GM23338 (cell line): ENCODE measurements at places on chromosomes 16 and 17.

- no peak for DNase-seq
These were observed 21.5 kb downstream of the SMTNL2 start for GRCh38 chr17:4605826-4606225.

- no peak for DNase-seq
These were observed 6.1 kb downstream of the DNAI2 start for GRCh38 chr17:74280093-74280513.

GRCh38 chr17:78925662-78926555 lies 722 bp upstream of the TIMP2 start:
- peak; percentile 61 for DNase-seq

DNA sequence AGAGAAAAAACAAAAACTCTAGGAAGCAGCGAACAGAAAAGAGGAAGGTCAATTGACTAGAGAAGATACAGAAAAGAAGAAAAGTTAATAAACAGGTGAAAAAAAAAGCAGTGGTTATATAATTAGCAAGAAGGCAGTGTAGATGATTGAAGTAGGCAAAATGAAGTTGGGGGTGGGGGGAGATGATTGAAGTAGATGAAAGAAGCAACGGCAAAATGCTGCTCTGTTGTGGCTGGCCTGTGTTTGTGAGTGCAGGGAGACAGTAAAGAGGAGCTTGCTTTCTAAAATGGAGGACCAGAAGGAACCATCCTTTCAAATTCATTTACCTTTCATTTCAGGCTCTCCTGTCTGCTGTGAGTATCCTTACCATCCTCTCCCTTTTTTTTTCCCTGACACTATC lies 3.6 kb downstream of the EVI2B start:
- DNase-seq, result no peak

- no peak for DNase-seq
These were observed 146.4 kb upstream of the CHMP6 start for GRCh38 chr17:80845069-80845862.

DNA sequence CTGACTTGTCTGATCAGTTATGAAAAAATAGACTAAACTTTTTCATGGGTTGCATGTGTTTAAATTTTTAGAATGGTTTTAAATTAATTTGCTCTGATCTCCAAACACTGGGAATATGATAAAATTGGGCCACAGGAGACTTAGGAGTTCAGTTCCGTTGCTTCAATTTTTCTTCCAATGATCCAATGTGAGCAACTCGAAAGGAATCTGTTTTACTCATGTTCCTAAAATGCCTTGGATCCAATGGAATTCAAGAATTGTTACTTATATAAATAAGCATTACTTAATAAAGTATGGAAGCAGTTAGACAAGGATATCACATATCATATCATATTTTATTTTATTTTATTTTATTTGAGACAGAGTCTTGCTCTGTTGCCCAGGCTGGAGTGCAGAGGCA lies 56.0 kb upstream of the NACA2 start:
- no peak for DNase-seq

- no peak for DNase-seq
These were observed 54.6 kb upstream of the TNRC6A start for GRCh38 chr16:24674877-24675276.

DNA sequence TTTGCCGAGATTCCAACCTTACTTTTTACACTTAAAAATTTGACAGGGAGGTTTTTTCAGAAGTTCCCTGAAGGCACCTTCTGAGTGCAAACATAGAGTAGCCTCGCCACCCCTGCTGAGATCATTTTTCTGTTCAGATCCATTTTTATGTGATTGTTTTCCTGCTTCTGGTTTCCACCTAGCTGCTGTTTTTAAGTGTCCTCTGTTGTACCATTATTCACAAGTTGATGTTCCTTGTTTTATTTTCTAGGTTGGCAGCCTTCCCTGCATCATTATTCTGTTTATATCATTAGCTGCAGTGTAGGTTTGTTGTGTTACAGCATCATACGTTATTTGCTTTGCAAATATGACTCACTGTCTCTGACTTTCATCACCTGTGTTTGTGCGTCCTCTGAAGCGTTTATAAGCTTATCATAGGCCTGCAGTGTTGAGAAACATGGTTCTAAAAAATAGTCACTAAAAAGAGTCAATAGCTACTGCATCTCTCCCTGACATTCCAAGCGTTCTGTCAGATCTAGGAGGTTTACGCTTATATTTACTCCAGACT lies 116.9 kb upstream of the CLEC3A start:
- DNase-seq, result no peak

DNA sequence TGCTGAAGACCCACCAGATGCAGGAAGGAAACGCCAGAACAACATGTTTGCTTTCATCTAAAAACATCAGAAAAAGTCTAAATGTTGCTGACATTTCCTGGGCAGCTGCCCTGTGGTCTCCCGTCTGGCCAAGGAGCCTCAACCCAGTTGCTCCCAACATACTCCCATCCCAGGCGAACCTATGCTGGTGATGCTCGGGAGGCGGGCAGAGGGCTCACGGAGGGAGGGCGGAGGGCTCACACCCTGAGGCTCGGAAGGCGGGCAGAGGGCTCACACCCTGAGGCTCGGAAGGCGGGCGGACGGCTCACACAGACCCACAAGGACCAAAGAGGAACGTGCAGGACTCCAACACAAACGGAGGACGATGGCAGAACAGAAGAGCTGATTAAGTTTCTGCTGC lies 135.4 kb downstream of the ANKRD11 start:
- DNase-seq, result no peak

DNA sequence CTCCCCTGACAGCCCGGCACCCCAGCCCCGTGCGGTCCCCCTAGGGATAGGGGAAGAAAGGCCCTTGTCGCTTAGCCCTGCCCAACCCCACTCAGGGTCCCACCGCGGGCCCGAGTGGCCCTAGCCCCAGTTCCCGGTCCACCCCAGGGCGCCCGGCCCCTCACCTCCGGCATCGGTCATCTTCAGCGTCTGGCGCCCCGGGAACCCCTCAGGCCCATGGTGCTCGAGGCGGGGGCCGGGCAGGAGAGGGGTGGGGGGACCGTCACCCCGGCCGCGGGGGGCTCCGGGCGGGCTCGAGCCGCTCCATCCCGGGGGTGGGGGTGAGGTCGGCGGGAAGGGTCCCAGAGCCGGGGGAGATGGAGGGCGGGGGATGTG lies 620 bp downstream of the SAMD14 start:
- DNase-seq, result no peak

DNA sequence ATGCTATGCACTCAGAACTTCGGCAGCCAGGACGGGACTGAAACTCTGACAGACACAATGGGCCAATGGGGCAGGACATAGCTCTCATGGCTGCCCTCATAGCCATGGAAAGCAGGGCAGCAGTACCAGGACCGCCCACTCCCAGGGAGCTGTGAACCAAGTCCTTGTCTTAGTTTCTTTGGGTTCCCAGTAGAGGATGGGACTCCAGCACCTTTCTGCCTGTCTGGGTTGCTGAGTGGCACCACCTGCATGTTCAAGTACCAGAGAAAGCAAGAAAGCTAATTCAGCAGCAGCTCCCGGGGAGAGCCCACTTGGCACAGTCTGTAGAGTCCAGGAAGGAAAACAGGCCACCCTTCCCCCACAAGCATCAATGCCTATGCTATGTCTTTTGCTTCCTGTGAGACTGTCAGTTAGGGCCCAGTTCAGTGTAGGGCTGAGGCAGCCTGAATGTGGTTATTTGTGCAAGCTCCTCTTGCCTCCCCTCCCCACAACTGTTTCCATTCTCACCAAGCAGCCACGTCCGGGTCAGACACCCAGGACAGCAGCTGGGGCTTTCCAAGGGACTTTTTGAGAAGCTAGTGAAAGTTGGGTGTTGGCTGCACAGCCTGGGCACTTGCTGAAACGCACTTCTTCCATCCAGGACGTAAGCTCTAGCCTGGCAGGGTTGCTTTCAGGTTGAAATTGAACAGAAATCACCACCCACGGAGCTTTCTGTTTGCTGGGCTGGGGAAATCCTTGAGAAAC lies 7.8 kb downstream of the SUPT4H1 start:
- DNase-seq, result no peak

- DNase-seq, result no peak
These were observed 7.0 kb upstream of the CDC42EP4 start for GRCh38 chr17:73318836-73319235.

GRCh38 chr16:12769525-12769924 lies 34.2 kb downstream of the CPPED1 start:
- no peak for DNase-seq

DNA sequence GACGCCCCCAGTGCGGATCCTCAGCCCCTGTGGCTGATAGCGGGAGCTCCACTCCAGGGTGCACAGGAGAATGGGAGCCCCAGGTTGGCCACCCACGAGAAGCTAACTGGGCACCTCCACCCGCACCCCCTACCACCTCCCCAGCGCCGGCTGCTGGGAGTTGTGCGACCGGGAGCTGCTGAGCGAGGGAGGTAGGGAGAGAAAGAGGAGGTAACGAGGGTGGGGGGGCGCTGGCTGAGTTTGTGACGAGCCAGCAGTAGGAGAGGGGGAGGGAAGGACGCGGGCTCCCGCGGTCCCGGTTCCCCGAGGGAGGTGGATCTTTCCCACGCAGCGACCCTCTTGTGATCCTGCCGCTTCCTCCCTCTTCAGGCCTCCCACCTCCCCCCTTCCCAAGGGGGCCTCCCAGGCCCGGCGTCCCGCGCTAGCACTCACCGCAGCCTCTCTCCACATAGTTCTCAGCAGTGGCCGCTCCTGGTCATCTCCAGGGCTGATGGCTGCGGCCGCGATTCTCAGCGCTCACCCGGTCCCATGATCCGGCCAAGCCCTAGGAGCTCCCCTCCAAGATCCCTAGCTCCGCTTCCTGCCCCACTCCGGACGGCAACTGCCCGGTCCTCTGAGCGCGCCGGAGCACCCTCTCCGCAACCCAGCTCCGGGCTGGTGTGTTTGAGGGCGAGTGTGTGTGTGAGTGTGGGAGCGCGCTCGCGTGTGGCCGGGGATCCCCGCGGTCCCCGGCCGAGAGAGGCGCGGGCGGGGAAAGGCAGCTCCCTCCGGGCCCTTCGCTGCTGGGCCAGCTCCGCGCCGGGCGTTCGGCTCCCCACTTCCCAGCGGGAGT lies at the start of gene GRIN2A:
Gene GRIN2A (minus strand): TSS at position 207 of the 832 bp plus-strand sequence. CDS start 2,017 bp downstream, outside the sequence.
- DNase-seq, result peak; percentile 57

DNA sequence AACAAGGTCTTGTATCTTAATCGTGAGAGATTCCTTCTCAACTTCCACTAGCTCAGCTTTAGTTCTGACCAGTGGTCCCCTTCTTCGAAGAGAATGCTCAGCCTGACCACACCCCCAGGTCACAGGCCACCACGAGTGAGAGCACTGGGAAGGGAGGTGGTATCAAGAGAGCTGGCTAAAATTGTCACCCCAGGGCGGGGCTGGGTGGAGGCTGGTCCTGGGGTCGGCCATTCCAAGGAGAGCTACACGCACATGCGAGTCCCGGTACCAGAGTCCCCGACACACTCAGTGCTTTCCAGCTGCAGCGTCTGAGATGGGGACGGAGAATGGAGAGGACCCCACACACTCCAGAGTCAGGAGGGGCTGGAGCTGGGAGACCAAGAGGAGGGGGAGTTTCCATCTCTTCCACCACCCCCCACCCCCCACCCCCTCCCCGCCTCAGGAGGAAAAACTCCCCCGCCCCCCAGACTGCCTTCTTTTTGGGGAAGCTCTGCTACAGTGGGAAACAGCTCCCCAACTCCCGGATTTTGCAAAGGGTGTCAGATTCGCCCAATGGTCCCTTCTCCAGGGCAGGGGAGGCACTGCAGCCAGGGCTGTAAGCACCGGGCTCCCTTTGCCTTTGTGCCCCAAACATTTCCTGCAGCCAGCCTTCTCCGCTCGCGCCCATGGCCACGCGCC lies 1.6 kb downstream of the C1QL1 start:
- peak; percentile 50 for DNase-seq

DNA sequence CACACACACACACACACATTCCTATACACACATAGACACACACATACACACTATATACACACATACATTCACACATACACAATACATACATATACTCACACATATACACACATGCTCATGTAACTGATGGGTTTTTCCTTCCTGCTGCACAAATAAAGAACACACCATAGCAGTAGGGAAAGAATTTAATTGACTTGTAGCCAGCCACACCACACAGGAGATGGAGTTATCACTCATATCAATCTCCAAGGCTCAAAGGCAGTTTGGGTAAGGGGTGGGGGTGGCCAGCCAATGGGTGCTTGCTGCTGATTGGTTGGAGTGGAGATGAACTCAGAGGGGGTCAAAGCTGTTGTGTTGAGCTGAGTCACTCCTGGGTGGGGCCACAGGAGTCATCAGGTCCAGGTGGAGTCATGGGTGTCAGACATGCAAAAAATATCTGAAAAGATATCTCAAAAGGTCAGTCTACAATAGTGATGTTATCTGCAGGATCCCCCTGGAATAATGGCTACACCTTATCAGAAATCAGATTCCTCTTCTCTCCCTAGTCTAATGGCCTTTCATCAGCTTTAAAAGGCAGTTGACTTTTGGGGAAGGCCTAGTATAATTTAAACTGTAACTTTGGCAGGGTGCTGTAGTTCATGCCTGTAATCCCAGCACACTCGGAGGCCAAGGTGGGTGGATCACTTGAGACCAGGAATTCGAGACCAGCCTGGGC lies 46.1 kb downstream of the WSB1 start:
- no peak for DNase-seq

DNA sequence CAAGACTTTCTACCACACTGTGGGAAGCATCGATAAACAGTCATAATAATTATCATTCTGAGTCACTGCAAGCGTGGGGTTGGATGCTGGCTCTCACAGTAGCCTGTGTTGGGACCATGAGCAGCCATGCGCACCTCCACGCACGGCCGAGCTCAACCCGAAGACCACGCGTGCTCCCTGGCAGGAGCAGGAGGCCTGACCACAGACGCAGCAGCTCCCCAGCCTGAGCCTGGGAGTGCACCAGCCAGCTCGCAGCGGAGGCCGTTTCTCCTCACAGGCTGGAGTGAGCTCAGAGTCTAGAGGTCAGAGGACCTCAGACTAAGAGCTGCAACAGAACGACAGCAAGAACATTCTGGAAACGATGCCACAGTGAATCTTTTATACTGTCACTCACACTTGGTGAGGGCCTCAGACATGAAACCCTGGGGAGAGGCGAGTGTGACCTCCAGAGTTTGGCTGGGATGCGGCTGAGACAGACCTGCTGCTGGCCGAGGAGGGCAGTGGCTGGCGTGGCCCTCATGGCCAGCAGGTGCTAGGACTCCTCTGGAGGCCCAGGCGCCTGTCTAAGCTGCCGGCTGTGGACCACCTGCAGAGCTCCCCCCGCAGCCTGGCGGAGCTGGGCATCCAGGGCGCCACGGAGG lies 6.0 kb downstream of the NDUFAF8 start:
- no peak for DNase-seq

GRCh38 chr16:83932955-83933673 lies 19.9 kb upstream of the OSGIN1 start:
- no peak for DNase-seq

- DNase-seq, result no peak
These were observed 69.4 kb downstream of the YPEL2 start for GRCh38 chr17:59400858-59401257.

DNA sequence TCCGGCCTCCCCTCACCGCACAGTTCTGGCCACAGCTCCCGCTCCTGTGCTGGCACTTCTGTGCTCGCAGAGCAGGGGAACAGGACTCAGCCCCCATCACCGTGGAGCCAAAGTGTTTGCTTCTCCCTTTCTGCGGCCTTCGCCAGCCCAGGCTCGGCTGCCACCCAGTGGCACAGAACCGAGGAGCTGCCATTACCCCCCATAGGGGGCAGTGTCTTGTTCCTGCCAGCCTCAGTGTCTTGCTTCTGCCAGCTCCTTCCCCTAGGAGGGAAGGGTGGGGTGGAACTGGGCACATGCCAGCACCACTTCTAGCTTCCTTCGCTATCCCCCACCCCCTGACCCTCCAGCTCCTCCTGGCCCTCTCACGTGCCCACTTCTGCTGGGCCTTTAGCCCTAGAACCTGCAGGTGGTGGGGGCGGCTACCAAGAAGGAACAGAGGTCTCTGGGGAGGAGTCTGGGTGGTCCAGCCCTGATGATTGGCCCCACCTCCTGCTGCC lies 645 bp upstream of the ELMO3 start:
- DNase-seq, result peak; percentile 68

- DNase-seq, result no peak
These were observed 28.1 kb downstream of the TTYH2 start for GRCh38 chr17:74241431-74241830.
